Right lung (tissue), 10 donors: ENCODE measurements at places on chromosomes 7 and 10.
A peak's percentile ranks its signal among the peaks of the same experiment; 100 is the strongest.

DNA sequence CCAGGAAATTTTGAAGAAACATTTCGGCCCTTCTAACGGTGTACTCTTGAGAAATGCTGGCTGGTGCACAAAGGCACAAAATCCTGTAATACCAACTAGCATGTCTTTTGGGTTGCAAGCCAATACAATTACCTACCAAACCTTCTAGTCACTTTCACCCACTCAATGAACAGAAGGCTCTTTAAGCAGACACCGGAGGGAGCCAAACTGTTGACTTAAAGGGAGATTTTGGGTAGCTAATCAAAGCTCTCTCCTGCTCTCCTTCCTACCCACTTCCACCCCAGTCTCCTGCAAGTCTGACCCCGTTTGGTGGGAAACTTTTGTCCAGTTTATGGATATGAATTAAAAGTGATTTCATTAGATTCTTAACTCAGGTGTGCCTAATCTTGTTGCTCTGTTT, 24.0 kb downstream of the GRM3 start:
- DNase-seq = no peak

DNA sequence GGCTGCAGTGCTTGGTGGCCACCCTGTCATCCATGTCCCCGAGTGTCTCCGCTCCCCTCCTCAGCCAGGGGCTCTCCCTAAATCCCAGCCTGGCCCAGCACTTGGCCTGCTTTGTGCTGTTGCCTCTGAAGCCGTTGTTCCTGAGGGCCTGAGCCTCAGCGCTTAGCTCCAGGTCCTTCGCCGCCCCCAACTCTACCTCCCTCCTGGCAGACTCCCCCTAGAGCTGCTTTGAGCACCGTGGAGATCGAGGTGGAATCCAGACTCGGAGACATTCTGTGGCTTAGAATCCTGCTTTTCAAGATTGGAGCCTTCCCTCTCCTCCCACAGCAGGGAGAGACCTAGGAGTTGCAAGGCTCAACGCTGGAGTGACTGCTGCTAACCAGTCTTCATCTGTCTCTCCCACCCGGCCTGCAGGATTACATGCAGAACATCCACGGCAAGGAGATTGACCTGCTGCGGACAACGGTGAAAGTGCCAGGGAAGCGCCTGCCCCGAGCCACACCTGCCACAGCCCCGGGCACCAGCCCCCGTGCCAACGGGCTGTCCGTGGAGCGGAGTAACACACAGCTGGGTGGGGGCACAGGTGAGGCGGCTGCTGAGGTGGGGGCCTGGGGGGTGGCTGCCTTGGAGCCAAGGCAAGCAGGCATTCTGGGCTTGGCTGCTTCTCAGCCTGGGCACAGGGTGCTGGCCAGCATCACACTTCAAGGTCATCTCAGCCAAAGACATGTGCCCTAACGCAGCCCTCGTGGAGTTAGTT, 33.3 kb downstream of the GBX1 start:
- DNase-seq = no peak

- DNase-seq = no peak
Observed at GRCh38 chr7:111438369-111439289, 123.7 kb downstream of the IMMP2L start.

- no peak for DNase-seq
Observed at GRCh38 chr7:87448388-87448787, 27.1 kb downstream of the ABCB4 start.

GRCh38 chr10:80463868-80464267, 9.8 kb downstream of the TSPAN14 start:
- no peak for DNase-seq

GRCh38 chr10:91643700-91644099, 10.8 kb upstream of the PPP1R3C start:
- DNase-seq = no peak

DNA sequence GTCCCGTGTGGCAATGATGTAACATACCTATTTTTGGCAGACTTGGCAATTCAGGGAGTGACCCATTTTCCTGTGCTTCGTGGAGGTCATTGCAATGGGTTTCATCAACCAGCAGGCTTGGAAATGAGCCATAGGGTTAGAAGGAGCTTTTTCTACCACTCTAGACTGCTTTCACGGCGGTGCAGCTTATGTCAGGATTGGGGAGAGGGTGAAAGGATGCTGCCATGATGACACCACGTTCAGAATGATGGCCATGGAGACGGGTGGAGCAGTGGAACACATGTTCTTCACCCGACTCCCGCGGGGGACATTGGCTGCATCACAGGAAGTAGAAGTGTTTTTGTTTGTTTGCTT, 220.2 kb downstream of the EMX2 start:
- no peak for DNase-seq

GRCh38 chr7:119996634-119997033, 276.3 kb upstream of the KCND2 start:
- DNase-seq = no peak

- DNase-seq = no peak
Observed at GRCh38 chr10:74047871-74048270, 50.0 kb downstream of the VCL start.

DNA sequence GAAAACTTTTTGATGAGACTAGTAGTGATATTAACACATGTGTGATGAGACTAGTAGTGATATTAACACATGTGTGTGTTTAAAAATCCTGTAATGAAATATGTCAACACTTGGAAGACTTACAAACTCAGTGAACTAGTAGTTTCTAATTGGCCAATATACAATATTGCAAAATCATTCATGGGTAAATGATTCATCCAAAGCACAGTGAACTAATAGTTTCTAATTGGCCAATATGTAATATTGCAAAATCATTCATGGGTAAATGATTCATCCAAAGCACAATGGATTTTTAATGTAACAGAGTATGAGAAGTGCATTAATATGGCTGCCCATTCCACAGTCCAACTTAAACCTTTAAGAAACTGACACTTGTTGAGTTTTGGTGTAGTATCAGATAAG, 77.8 kb downstream of the ATAD1 start:
- no peak for DNase-seq

- DNase-seq = no peak
Observed at GRCh38 chr7:139771001-139771956, 6.5 kb downstream of the HIPK2 start.

GRCh38 chr7:36750451-36750850, 26.2 kb upstream of the AOAH start:
- no peak for DNase-seq

GRCh38 chr7:158407581-158408317, 179.9 kb downstream of the PTPRN2 start:
- DNase-seq = peak; percentile 49

GRCh38 chr7:33837356-33837851, 67.9 kb upstream of the BMPER start:
- no peak for DNase-seq

DNA sequence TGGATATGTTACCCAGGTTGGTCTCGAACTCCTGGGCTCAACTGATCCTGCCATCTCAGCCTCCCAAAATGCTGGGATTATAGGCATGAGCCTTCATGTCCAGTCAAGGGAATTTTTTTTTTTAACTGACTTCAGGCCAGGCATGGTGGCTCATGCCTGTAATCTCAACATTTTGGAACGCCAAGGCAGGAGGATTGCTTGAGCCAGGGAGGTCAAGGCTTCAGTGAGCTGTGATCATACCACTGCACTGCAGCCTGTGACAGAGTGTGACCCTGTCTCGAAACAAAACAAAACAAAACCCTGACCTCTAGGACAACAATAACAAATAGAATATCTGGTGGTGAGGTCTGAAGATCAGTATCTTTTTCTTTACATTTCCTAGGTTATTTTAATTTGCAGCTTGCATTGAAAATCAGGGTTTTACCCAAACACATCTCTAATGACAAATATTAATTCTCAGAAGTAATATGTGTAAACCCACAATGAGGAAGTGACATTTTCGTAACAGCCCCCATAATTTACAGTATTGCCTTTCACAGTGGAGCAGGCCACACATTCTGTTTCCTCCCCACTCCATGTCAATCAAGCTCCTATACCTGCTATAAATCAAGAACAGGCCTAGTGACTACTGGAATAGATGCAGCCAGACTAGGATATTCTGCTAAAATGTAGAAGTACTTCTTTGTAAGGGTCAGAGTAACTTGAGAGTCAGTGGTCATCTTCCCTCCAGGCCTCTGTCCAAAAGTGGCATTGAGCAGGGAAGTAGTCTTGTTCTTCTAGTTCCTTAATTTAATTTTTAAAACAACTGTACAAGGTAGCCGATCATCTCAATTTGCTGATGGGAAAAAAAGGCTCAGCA, 43.3 kb upstream of the ECHDC3 start:
- DNase-seq = no peak

DNA sequence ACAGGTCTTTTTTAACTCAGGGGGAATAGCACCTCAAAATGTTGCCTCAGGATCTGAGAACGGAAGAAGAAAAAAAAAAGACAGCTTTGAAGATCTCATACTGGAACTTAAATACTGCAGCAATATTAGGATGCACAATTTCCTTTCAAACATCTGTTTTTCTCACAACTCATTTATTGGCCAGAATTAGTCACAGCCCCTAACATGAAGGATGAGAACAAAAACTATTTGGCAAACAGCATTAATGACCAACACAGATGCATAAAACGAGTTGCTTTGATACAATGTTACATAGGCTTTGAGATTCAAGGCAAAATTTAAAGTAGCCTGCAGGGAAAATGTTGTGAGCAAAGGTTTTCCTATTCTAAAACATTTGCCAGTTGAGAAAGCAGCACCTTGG, 36.5 kb downstream of the JMJD1C start:
- peak; percentile 40 for DNase-seq
